ENCODE measurements at places on chromosomes 12 and 14.

DNA sequence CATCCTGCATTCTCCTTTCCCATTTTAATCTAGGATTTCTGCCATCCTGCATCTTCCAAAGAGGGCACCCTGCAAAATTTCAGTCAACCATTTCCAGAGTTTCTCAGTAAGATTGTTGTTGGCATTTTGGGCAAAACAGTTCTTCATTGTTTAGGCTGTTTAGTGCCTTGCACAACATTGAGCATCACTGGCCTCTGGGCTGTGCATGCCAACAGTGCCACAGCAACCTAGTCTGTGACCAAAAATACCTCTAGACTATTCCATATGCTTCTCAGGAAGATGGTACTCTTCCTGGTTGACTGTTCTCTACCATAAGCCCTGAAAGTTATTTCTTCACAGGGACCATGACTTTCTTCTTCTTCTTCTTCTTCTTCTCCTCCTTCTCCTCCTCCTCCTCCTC, 32.5 kb upstream of the ISM2 start:
- no peak for DNase-seq

DNA sequence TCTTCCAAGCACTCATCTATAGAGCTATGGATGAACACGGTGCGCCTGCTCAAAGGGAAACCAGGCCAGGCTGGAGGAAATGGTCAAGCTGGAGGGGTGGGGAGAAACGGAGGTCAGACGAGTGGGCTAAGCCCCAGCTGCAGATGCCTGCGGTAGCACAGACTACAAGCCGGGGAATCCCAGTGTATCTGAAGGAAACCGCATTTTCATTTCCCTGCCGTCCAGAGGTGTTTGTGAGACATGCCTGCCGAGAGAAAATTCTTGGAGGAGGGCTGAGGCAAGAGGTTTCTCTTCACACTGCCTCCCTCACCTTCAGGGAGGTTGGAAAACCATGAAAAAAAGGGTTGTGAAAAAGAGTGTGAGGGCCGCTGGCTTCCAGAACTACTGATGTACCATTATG, 102.0 kb upstream of the FOXN3 start:
- DNase-seq: no peak

GRCh38 chr12:111427417-111428074, 21.8 kb downstream of the SH2B3 start:
- DNase-seq: no peak

DNA sequence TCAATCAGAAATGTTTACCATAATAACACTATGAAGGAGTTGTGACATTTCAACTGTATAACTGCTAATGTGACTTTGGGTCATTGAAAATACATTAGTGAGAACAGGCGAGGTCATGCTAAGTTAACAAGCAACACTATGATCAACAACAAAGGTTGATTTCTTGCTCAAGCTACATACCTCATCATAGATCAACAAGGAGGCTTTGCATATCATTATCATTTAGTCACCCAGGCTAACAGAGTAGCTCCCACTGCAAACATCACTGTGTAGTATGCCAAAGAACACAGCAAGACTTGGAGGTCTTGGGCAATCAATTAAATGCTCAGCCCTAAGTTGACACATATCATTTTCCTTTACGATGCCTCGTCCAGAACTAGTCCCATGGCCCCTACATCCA, 212.5 kb downstream of the NOVA1 start:
- DNase-seq: no peak

DNA sequence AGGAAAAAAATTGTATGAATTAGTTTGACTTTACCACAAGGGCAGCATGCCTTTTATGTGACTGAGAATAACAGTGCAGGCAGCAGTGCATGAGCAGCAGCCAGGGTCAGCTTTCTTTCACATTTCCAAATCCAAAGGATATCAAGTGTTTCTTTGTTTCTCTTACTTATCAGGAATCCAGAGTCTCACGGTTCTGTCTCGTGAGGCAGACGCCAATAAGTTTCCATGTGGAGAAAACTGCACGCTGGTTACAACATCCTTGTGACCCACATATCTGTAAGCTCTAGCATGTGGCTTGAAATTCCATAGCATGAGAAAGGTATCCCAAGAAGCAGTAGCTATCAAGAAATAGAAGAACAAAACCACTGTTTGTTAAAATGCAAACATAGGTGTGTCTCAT, 27.6 kb downstream of the GALNT4 start:
- DNase-seq: no peak

GRCh38 chr12:100234591-100235304, 32.1 kb downstream of the DEPDC4 start:
- no peak for DNase-seq

DNA sequence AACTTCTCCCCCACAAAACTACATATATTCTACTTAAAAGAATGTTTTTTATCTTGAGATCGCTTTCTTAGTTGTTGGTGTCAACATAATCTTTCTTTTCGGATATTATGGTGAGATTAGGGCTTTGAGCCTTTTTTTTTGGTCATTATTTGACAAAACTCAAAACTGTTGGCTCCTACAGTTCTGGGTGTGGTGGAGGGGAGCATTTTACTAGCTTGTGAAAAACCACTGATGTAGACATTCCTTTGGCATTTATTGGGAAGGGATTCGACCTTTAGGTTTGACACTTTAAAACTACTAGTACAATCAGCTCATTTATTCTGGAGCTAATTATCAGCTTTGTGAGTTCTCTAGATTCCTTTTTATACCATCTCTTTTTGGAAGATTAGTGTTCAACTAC, 24.4 kb downstream of the MSRB3 start:
- no peak for DNase-seq

- DNase-seq: no peak
These were observed 467.2 kb downstream of the MED13L start for GRCh38 chr12:115810122-115810901.

DNA sequence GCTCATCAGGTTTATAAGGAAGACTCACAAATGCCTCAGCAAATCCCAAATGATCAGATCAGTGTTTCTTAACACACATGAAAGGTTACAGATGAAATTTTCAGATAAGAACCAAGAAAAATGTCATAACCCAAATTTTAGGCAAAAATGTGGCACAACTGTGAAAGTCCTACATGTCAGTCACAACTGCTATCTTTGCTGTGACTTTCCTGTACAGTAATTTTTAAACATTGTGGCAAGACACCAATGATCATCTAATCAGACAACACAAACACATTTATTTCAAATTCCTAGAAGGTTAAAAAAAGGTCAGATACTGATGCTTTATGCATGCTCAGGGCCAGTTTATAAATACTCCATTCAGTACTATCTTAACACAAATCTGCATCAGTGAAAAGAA, 31.1 kb downstream of the NUDT4 start:
- DNase-seq: no peak

DNA sequence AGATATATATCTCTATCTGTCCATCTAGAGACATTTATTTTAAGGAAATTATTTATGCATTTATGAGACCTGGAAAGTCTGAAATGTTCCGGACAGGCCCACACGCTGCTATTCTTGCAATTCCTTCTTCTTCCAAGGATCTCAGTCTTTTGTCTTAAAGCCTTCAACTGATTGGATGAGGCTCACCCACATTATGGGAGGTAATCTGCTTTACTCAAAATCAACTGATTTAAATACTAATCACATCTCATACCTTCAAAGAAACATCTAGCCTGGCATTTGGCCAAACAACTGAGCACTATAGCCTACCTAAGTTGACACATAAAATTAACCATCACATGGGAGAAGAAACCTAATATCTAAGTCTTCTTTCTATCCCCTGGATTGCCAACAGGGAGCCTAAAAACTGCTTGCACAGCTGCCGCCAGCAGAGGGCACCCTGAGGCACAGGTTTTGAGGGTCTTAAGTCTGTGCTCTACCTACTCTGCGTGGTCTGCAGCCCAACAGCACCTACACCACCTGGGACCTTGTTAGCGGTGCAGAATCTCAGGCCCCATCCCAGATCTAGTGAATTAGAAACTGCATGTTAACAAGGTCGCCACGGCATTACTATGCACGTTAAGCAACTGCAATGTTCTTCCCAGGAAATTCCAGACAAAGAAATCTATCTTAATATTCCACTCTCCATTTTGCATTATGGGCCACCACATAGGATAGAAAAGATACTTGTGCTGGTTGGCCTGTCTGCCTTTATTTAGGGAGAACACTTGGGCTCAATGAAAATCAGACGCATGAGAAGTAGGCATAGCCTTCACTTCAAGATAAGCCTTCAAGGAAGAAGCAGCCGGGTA, 249.7 kb downstream of the FOXG1 start:
- DNase-seq: no peak

DNA sequence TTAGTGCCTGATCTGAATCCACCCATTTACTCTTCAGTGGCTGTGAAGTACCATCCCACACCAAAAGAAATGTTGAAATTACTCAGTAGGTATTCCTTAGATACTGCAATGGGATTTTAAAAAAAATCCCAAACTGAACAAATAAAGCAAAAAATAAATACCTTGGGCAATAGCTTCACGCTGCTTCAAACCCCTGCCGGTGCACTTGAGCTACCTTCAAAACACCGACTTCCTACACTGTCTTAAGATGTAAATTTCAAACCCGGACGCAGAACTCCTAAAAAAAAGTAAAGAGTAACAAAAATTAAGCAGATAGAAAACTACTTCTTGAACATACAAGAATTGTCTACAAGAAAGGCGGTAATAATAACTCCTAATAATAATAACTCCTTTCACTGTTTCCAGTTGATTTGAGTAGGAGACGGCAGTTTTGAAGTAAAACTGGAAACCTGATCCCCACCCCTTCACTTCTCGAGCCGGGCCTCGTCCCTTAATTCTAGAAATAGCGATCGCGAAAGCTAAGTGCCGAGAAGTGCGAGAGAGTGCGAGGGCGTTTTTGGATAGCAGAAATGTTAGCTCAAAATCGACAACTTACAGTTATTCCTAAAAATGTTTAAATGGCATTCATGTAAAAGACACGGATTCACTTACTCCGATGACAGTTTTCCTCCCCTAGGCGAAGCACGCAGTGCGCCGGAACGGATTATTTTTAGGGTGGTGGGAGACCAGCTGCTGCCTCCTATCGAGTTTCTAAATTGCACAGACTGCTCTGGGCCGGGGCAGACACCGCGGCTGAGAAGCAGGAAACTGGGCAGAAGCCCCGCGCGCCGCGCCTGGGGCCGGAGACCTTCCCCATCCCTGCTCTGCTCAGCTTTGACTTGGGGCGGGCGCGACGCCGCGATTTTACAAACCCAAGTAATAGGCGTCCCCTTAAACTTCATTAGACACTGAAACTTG, at the start of gene ABCC9:
ABCC9 (minus strand) TSS at position 878 of the 957 bp plus-strand sequence. CDS start 4,752 bp downstream, outside the sequence.
- no peak for DNase-seq

DNA sequence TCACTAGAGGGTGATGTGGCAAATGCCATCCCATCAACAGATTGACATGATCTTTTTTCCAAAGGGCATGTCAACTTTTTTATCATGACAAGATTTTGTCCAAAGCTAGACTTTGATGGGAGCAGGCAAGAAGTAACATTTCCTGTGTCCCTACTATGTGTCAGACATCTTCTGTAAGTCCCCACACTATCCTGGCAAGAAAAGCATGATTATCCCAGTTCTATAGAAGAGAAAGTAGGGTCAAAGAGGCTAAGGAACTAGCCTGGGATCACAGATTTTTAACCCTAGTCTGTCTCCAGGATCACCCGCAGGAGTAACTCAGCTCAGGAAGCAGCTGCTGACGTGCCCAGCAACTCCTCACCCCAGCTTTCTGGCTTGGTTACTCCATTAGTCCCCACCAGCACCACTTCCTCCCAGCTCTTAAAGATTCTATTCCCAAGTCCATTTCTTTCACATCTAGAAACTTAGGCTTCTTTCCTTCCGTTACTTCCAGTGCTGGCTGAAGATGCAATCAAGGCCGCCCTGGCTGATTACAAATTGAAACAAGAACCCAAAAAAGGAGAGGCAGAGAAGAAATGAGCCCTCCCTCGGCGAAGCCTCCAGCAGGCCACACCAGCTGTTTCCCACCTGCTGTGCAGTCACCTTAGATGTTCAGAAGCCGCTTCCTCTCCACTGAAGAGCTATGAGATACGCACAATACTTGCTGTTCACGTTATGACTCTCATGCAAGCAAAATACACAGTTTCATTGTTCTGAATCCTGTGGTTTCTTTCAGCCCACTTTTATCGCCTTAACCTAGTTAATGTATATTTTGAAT, 6.2 kb downstream of the ISCU start:
- DNase-seq: no peak

DNA sequence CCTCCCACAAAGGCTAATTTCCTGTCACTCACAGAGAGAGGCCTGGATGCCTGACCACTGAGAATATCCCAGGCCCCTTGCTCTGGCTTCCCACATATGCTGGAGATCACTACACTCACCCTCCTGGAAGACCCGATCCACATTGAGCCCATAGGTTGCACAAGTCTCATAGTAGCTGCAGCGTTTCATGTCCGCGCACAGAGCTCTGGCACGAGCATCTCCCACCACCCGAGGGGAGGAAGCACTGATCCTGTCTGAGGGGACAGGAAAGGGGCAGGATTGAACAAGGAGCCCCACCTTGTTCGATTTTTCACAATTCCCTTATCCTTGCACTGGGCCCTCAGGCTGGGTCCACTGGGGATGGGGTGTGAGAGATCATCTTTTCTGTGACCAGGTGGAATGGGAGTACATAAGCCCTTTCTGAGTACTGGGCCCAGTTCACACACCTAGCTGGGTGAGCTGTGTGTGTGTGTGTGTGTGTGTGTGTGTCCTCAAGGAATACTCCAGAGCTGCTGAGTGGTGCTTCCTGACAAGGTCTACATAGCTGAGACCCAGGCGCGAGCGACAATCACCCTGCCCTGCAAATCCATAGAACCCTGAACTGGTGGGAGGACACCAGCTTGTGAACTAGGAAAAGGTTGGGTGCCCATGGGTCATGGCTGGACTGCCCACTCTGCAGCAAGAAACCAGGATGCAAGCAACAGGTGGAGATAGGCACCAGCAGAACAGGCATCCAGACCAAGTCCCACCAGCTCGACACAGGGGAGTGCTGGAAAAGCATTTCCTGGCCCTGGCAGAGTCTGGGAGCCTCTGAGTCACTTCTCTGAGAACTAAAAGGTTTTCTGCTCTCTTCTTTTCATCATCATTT, 5.6 kb downstream of the AGAP2 start:
- DNase-seq: no peak

DNA sequence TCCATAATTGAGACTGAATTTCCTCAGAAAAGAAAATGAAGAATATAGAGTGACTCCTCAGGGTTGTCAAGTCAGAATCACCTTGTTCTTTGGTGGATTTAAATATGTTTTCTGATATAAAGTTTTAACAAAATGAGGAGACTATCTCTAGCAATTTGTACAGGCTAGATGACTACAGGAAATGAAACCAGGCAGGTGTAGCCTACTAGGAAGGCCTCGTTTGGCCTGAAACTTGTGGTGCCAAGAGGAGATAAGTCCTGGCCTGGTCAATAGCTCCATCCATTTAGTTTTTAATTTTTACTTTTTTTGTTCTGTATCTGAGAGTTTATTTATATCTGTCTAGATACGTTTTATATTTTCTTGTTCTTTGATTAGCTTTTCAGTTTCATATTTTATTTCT, 41.5 kb downstream of the SNAPC1 start:
- no peak for DNase-seq

- no peak for DNase-seq
These were observed 37.8 kb downstream of the PRPF40B start for GRCh38 chr12:49661191-49661590.

GRCh38 chr12:12180575-12180974, 86.3 kb downstream of the LRP6 start:
- no peak for DNase-seq
